DMS153 (cell line): ENCODE measurements at places on chromosomes 7 and 10.
A peak's percentile ranks its signal among the peaks of the same experiment; 100 is the strongest.

DNA sequence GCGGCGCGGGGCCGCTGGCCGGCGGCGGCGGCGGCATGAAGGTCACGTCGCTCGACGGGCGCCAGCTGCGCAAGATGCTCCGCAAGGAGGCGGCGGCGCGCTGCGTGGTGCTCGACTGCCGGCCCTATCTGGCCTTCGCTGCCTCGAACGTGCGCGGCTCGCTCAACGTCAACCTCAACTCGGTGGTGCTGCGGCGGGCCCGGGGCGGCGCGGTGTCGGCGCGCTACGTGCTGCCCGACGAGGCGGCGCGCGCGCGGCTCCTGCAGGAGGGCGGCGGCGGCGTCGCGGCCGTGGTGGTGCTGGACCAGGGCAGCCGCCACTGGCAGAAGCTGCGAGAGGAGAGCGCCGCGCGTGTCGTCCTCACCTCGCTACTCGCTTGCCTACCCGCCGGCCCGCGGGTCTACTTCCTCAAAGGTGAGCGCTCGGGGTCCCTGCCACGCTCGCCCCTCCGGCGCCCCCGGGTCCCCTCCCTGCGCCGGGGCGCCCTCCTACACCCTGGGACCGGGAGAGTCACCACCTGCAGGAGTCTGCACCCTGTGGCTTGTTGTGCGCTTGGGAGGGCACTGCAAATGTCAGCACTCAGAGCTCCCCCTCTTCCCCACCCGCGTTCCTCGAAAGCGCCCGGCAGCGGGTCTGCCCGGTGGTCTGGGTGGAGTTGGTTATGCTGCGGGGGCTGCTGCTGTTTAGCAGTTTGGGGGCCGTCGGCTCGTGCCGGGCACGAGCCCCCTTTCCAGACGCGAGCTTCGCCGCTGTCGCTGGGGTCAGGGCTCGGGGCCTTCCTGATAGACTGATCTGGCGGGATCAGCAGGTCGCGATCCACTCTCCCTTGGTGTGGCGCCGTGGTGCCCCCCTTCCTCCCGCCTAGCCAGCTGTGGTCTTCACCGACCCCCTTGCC is 627 bp downstream of the DUSP5 start:
- DNase-seq = no peak

DNA sequence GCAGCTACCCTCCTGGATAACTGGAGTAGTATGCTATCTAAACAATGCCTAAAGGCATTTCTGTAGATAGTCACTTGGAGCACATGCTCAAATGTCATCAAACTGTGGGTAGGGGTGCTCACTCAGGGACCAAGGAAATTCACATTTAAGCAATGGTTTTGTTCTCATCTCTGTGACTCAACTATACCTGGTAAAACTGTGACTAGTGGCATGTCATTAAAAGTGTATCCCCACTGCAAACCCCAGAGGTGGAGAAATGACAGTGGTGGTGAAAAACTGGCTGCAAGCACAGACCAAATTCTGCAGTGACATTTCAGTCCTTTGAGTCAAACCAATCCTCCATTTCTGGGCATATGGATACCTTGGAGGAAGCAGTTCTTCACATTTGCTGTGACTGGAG is 134.2 kb upstream of the EFCAB10 start:
- no peak for DNase-seq

DNA sequence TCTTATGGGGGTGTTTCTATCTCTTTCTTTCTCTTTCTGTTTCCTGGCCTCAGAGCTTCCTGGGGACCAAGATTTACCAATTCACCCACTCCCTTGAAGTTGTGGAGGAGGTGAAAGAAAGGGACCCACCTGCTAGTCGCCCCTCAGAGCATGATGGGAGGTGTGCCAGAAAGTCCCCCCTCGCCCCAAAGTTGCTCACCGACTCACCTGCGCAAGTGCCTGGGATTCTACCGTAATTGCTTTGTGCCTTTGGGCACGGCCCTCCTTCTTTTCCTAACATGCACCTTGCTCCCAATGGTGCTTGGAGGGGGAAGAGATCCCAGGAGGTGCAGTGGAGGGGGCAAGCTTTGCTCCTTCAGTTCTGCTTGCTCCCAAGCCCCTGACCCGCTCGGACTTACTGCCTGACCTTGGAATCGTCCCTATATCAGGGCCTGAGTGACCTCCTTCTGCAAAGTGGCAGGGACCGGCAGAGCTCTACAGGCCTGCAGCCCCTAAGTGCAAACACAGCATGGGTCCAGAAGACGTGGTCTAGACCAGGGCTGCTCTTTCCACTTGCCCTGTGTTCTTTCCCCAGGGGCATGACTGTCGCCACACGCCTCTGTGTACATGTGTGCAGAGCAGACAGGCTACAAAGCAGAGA is 12.2 kb downstream of the AQP1 start:
- no peak for DNase-seq

GRCh38 chr10:19815036-19815730 is 1.0 kb upstream of the PLXDC2 start:
- no peak for DNase-seq

GRCh38 chr10:71427246-71427645 is 30.5 kb downstream of the CDH23 start:
- no peak for DNase-seq

- no peak for DNase-seq
These were observed 93.9 kb downstream of the ZNRF2 start for GRCh38 chr7:30378275-30378674.

- no peak for DNase-seq
These were observed 239.0 kb downstream of the GLI3 start for GRCh38 chr7:41998041-41998440.

DNA sequence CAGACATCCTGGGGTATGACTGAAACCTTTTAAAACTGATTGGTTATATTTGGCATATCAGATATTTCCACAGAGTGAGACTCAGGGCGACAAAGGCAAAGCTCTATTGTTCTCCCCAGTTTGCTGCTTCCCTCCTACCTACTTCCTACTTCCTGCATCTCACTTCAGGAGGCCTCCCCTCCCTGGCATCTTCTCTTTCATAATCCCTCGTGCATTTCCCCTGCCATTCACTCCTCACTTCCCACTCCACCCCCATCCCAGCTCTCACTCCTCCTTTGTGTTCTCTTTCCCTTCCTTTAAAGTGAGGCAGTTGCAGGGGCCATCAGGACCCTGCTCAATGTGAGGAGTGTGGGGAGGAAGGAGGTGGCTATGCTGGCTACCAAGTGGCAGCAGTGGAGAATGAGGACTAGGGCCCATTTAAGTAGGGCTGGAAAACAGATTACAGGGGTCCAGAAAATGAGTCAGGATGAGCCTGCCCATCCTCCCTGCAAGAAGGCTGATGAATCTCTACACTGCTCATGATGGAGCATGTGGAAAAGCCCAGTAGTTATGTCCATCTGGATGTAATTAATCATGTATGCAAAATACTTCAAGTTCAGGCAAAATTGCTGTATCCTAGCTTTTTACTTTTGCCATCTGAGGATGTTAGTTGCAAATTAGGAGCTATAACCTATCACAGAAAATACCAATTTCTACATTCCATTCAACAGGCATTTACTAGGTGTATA is 311.8 kb upstream of the IMMP2L start:
- no peak for DNase-seq

DNA sequence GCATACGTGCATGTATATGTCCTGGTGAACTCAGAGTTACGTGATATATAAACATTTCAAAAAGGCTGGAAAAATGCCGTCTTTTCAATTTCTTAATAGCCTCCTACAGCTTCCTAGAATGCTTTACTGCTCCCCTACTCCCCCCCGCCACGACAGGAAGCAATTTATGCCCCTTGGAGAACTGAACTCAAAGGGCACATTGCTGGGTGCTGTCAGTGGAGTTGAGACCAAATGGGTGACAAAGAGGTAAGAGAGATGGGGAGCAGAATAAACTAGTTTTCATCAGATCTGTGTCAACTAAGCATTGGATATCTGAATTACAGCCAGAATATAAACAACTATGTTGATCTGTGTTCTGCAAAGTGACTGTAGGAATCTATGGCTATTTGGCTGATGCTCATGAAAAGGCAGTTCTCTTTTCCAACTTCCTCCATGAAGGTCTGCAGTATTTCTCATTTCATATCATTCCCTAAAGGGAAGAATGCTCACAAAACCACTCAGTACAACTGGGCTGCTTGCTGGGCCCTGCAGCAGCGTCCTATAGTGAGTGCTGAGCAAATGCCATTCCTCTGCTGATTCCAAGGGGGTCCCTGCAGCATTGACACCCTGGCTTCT is 171.3 kb upstream of the HPS1 start:
- DNase-seq = no peak

DNA sequence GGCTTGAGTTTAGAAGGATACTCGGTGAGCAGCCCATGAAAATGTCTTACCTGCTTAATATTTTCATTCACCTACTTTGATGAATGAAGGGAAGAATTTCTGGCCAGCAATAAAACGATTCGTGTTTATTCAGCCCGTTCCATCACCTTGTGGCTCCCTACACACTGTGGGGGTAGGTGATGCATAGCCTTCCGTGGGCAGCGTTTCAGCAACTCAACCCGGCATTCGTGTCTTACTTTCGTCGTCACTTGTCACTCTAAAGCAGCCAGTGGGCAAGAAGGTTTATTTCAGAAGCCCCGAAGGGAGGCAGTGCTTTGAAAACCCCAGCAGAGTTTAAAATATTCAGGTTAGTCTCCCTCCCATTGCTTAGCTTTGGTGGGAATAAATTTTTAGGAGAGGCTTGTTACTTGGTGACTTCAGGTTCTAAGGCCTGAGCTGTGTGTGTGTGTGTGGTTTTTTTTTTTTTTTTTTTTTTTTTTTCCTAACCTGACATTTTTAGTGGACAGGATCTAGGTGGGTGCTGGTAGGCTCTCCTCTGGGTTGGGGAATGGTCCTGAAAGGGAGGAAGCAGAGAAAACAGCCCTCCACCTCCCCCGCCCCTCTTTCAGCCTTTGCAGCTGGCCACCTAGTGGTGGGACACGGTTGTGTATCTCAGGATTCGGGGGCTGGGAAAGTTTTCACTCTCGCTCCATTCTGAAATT is 1.8 kb downstream of the GRK5 start:
- no peak for DNase-seq

DNA sequence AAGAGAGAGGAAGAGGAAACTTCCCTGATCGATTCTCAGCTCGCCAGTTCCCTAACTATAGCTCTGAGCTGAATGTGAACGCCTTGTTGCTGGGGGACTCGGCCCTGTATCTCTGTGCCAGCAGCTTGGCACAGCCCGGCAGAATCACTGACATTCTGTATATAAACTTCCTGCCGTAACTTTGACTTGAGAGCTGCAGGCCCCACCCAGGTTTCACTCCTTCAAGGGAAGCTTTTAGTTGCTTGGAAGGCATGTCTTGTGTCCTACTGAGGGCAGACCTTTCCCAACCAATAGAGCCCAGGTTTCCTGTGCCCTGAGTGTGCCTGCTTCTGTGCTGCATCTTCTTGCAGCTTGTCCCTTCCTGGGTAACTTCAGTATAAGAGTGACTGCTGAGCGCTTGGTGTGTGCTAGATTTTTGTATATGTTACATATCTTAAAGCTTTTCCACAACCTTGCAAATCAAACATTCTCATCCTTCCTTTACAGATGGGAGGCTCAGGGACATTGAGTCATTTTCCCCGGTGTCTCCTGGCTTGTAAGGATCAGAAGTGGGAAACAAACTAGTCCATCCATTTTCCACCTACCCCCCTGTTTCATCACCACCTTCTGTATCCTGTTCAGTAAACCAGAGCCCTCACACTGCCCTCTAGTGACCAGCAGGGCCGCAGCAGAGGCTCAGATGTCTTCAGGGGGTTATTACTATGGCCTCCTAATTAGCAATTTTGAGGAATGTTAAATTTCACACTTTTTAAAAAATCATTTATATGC is 225.2 kb upstream of the PRSS58 start:
- DNase-seq = no peak

DNA sequence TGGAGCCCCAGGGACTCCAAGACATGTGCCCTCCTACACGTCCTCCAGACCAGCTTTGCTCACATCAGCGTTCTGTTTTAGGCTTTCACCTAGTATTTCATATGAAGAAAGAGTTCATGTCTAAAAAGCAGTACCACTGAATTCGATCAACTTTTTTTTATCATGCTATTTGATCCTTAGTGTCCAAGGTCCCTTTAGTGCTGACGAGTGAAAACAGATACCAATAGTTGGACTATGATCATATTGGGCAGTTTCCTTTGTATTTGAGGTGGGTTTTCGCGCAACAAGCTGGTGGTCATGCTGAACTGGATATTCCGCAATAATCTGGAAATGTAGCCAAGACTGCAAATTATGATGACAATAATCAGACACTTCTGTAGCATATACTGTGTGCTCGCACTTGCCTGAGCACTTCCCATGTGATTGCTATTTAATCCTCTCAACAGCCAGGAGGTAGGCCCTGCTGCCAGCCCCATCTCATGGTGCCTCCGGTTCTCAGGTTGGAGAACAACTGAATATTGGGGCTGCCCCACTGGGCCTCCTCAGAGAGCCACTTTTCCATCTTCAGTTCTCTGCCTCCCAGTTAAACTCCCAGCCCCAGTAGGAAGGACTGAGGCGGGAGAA is 65.9 kb downstream of the RBM20 start:
- no peak for DNase-seq

GRCh38 chr7:47044625-47045024 is 537.3 kb downstream of the TNS3 start:
- DNase-seq = no peak

DNA sequence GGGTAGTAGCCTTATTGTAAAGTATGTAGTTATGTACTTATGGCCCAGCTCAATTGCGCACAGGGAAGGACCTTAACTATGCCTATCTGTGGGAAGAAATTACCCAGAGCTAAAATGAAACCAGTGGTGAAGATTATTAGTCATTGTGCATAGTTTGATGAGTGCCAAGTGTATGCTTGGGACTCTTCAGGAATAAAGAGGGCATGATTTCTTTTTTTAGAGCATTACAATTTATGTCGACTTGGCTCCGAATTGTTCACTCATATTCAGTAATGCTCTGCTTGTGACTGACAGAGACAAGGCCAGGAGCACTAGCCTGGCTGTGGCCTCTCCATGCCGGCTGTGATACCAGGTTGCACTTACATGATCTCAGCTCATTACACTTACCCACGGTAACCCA is 269.5 kb downstream of the TRIL start:
- no peak for DNase-seq

DNA sequence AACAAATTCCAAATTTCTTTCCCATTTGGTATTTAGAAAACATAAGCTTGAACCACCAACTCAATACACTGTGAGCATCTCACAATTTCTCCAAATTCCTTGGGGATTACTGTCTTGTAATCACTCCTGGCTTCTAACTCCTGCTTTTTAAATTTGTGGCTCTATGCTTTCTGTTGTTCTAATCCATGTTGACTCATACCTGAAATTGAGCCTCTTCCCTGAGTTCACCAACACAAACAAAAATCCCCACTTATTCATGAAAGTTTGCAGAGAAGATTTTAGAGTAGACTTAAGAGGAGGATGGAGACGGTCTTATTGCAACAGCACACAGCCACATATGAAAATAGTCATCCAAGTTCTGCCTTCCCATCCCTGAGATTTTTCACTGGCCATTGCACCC is 252.5 kb downstream of the PTEN start:
- DNase-seq = no peak

DNA sequence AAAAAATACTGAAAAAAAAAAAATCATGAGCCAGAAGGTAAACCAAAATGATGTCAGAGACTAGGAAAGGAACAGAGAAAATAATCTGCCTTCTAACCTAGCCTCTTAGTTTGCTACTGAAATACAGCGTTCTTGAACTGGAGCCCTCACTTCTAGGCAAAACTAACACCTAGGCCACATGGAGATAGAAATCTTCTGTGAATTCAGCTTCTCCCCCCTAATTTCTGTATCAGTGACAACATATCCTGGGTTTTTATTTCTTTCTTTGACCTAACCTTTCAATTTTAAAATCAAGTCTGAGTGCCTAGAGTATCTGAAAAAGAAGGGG is 100.1 kb upstream of the GLCCI1 start:
- no peak for DNase-seq

GRCh38 chr10:113057948-113058522 is 108.0 kb downstream of the TCF7L2 start:
- DNase-seq = peak; percentile 4
